ENCODE measurements at places on chromosomes 6 and 20.

DNA sequence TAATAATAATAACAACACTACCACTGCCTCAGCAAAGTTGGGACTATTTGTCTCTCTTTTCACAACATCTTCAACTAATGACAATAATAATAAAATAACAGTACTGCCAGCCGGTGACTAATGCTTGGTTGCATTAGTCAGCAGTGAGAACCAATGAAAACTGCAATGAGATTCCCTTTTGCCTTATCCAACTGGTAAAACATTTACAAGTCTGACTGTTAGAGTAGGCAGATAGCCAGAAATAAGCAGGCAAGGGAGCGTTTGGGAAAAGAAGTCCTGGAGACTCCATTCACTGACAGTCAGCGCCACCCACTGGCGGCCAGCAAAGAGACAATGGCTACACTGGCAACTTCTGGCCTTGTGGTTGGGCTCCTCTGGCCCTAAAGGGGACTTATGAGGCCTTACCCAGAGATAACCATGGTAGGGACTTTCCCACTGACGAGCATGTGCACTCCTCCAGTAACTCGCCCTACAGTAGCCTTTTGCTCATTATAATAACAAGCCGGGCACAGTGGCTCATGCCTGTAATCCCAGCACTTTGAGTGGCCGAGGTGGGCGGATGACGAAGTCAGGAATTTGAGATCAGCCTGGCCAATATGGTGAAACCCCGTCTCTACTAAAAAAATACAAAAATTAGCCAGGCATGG lies 3.4 kb upstream of the NSFL1C start:
- no peaks in the 10 kb centered on the region for H3K27me3 ChIP-seq
- DNase-seq: peak; percentile 93
- no peaks in the 10 kb centered on the region for H3K36me3 ChIP-seq
- peak overlapping the region; percentile 86 for H3K27ac ChIP-seq
- peaks cover 49% of the 10 kb centered on the region for H3K4me1 ChIP-seq

GRCh38 chr6:24568683-24569082 lies 73.9 kb downstream of the ALDH5A1 start:
- no peaks in the 10 kb centered on the region for H3K27me3 ChIP-seq
- H3K4me1 ChIP-seq: no peaks in the 10 kb centered on the region
- no peaks in the 10 kb centered on the region for H3K36me3 ChIP-seq
- H3K4me3 ChIP-seq: no peak overlapping the region
- no peak for DNase-seq
- H3K27ac ChIP-seq: no peak overlapping the region

GRCh38 chr6:48777411-48777810 lies 666.4 kb upstream of the PTCHD4 start:
- H3K4me3 ChIP-seq: no peak overlapping the region
- no peaks in the 10 kb centered on the region for H3K27me3 ChIP-seq
- no peak overlapping the region for H3K27ac ChIP-seq
- no peak for DNase-seq
- no peaks in the 10 kb centered on the region for H3K4me1 ChIP-seq

GRCh38 chr6:169626649-169627048 lies 75.2 kb downstream of the WDR27 start:
- H3K27ac ChIP-seq: no peak overlapping the region
- no peak for DNase-seq
- H3K4me1 ChIP-seq: no peaks in the 10 kb centered on the region
- H3K36me3 ChIP-seq: no peaks in the 10 kb centered on the region
- no peak overlapping the region for H3K4me3 ChIP-seq

- no peak for DNase-seq
- H3K4me3 ChIP-seq: no peak overlapping the region
- peaks cover 9% of the 10 kb centered on the region for H3K4me1 ChIP-seq
- H3K36me3 ChIP-seq: no peaks in the 10 kb centered on the region
- no peaks in the 10 kb centered on the region for H3K27me3 ChIP-seq
- no peak overlapping the region for H3K27ac ChIP-seq
Observed at GRCh38 chr6:37893257-37893656, 73.7 kb downstream of the ZFAND3 start.

DNA sequence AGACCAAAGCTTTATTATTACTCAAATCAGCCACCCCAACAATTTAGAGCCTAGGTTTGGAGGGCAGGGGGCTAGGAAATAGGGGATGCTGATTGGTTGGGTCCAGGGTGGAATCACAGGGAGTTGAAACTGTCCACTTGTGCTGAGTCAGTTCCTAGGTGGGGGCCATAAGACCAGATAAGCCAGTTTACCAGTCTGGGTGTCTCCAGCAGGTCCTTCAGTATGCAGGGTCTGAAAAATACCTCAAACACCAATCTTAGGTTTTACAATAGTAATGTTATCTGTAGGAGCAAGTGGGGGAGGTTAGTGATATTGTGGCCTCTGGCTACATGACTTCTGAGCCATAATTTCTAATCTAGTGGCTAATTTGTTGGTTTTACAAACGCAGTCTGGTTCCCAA lies 63.2 kb downstream of the UBR2 start:
- H3K4me3 ChIP-seq: no peak overlapping the region
- H3K27me3 ChIP-seq: no peaks in the 10 kb centered on the region
- H3K27ac ChIP-seq: no peak overlapping the region
- no peak for DNase-seq
- H3K36me3 ChIP-seq: no peaks in the 10 kb centered on the region

GRCh38 chr6:35259948-35260590 lies 534 bp downstream of the ZNF76 start:
- peak; percentile 82 for DNase-seq
- H3K27ac ChIP-seq: peak overlapping the region; percentile 99

GRCh38 chr20:1307171-1307570 lies 21.8 kb downstream of the SDCBP2 start:
- peaks cover under 1% of the 10 kb centered on the region for H3K36me3 ChIP-seq
- H3K27me3 ChIP-seq: no peaks in the 10 kb centered on the region
- no peak overlapping the region for H3K4me3 ChIP-seq
- H3K4me1 ChIP-seq: no peaks in the 10 kb centered on the region
- DNase-seq: no peak
- no peak overlapping the region for H3K27ac ChIP-seq

DNA sequence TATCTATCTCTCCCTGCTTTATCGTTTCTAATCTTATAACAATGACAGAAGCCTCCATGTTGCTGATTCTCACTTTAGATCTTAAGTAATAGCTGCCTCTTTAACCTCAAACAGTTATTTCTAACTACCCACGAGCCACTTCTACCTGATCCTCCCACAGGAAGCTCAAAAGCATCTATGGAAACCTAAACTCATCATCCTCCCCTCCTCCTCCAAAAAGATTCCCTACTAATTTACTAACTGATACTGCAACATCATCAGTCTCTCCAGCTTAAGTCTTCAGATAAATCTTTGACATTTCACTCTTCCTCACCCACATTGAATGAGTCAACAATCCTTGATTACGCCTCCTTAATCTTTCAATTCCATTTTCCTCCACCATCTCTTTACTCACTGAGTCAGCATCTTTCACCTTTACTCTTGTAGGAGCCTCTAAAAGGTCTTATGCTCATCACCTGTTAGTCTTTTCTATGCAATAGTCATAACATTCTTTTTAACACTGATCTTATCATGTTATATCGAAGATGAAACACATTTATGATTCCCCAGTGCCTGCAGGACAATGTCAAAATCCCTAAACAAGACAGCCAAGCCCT lies 526.7 kb upstream of the CDH4 start:
- H3K27me3 ChIP-seq: no peaks in the 10 kb centered on the region
- no peaks in the 10 kb centered on the region for H3K4me1 ChIP-seq
- H3K36me3 ChIP-seq: no peaks in the 10 kb centered on the region
- no peak overlapping the region for H3K27ac ChIP-seq
- no peak for DNase-seq

- H3K27ac ChIP-seq: peak overlapping the region; percentile 35
- no peaks in the 10 kb centered on the region for H3K27me3 ChIP-seq
- peak; percentile 37 for DNase-seq
- no peaks in the 10 kb centered on the region for H3K36me3 ChIP-seq
- H3K4me1 ChIP-seq: peaks cover 8% of the 10 kb centered on the region
Observed at GRCh38 chr6:42819803-42820511, 38.1 kb downstream of the BICRAL start.

GRCh38 chr6:162343936-162344645 lies 383.5 kb downstream of the PRKN start:
- no peaks in the 10 kb centered on the region for H3K36me3 ChIP-seq
- no peak overlapping the region for H3K4me3 ChIP-seq
- peak; percentile 66 for DNase-seq
- H3K27me3 ChIP-seq: no peaks in the 10 kb centered on the region
- H3K27ac ChIP-seq: no peak overlapping the region
- H3K4me1 ChIP-seq: peaks cover 15% of the 10 kb centered on the region

DNA sequence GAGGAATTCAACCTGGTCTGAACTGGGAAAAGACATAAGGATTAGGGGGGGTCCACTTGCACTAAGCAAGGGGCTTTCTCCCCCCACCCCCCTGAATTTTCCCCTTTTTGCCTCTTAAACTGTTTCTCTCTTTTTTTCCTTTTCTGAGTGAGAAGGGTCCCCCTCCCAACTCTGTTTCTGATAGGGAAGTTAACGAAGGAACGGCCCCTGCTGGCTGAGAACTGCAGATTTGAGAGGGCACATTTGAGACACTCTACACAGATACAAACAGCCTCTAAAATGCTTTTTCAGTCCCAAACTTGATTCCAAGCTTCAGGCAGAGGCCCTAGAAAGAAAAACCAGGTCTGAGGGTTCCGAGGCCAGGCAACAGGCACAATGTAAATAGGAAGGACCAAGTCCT lies 91.7 kb downstream of the JARID2 start:
- H3K27me3 ChIP-seq: no peaks in the 10 kb centered on the region
- peaks cover 4% of the 10 kb centered on the region for H3K4me1 ChIP-seq

DNA sequence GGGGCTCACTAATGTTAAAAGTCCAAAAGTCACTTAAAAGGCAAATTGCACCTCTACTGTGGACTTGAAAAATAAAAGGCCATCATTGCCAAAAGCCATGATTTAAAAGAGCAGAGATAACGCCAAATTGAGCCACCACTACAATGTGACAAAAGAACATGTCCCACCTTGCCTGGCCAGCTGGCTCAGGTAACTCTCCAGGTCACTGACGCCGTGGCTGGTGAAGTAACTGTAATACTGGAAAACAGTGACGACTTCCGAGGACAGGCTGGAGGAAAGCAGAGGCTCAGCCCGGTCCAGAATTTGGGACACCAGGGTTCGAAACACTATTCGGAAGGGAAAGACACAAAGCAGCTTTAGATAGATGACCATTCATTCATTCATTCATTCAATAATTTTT lies 29.3 kb upstream of the ARMH2 start:
- H3K4me1 ChIP-seq: peaks cover 41% of the 10 kb centered on the region
- no peak overlapping the region for H3K4me3 ChIP-seq
- H3K36me3 ChIP-seq: no peaks in the 10 kb centered on the region
- H3K27ac ChIP-seq: no peak overlapping the region
- H3K27me3 ChIP-seq: no peaks in the 10 kb centered on the region
- DNase-seq: no peak

Data from body of pancreas (tissue), 4 donors.